Left lung (tissue), 14 donors: ENCODE measurements at places on chromosomes 5 and 9. TPM values are rescaled to one million over a fixed set of nuclear protein-coding genes. Genes with fewer than 3 reads are reported as not detected.

The FOXD4L5 gene
- total RNA-seq = not detected

The STC2 gene
- total RNA-seq = 2.9 TPM

DNA sequence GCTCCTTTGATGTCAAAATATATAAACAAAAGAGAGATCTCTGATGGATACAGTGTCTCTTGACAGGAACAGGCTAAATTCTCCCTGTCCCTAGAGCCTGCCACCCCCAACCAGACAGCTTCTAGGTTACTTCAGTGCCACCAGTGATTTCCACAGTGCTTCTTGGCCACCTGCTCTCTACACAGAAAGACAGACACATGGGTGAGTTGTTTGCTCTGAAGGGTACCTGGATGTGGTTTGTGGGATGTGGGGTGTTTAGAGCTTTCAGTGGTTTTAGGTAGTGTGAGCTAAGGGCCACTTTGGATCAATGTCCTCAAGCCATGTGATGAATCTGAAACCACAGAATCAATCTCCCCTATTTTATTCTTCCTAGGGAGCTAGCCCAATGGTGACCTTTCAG is 125.4 kb downstream of the ANKRD18B start:
- H3K36me3 ChIP-seq = no peaks in the 10 kb centered on the region
- no peak overlapping the region for H3K4me3 ChIP-seq
- no peaks in the 10 kb centered on the region for H3K27me3 ChIP-seq
- no peaks in the 10 kb centered on the region for H3K4me1 ChIP-seq
- DNase-seq = no peak

GRCh38 chr9:76707510-76707909 is 56.7 kb upstream of the PCA3 start:
- DNase-seq = no peak
- peaks cover 11% of the 10 kb centered on the region for H3K4me1 ChIP-seq
- no peaks in the 10 kb centered on the region for H3K36me3 ChIP-seq
- peaks cover 9% of the 10 kb centered on the region for H3K27me3 ChIP-seq
- no peak overlapping the region for H3K27ac ChIP-seq

DNA sequence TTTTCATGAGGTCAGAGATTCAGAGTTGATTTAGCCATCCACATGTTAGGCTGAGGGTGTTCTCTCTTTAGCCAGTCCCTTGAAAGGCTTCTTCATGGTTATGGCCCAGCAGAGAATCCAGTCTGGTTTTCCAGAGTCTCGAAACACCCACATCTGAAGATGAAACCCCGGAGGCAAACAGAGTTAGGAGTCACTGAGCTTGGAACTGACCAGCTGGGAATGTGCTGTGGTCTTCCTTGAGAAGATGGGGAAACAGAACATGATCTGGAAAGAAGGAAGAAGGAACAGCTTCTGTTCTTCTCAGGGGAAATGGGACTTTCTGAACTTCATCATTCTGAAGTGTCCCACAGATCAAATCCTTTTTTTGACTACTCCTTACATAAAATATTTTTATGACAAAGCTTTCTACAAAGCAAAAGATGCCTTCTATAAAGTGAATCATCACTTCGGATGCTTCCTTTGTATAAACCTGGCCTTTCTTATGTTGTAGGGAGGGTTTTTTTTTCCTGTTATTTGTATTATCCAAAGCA is 45.4 kb downstream of the ZNF618 start:
- no peaks in the 10 kb centered on the region for H3K27me3 ChIP-seq
- H3K27ac ChIP-seq = no peak overlapping the region
- H3K4me1 ChIP-seq = no peaks in the 10 kb centered on the region

GRCh38 chr9:135664266-135664665 is 1.2 kb downstream of the LCN9 start:
- no peaks in the 10 kb centered on the region for H3K4me1 ChIP-seq
- H3K36me3 ChIP-seq = no peaks in the 10 kb centered on the region
- no peak for DNase-seq

The JADE2 gene
- 51.1 TPM for total RNA-seq

DNA sequence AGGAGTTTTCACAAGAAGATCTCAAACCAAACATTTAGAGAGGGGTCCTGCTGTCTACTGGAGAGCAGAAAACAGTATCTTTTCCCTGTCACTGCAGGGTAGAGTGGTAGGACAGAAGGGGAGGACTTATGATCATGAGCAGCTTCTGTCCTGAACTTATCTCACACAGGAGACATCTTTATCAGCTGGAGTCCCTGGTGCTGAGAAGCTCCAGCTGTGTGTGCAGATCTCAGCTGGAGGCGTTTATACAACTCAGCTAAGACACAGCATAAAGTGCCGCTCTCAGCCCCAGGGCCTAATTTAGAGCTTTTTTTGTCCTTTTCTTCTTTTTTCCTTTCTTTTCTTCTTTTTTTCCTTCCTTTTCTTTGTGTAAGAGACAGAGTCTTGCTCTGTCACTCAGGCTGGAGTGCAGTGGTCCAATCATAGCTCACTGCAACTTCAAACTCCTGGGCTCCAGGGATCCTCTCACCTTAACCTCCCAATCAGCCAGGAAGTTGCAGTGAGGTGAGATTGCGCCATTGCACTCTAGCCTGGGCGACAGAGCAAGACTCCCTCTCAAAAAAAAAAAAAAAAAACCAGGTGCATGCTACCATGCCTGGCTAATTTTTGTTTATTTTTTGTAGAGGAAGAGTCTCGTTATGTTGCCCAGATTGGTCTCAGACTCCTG is 31.9 kb downstream of the CCDC125 start:
- H3K36me3 ChIP-seq = no peaks in the 10 kb centered on the region
- no peak overlapping the region for H3K4me3 ChIP-seq
- no peaks in the 10 kb centered on the region for H3K27me3 ChIP-seq
- H3K27ac ChIP-seq = no peak overlapping the region
- no peaks in the 10 kb centered on the region for H3K4me1 ChIP-seq

- H3K4me1 ChIP-seq = no peaks in the 10 kb centered on the region
- no peak for DNase-seq
- no peak overlapping the region for H3K27ac ChIP-seq
- H3K36me3 ChIP-seq = no peaks in the 10 kb centered on the region
Observed at GRCh38 chr9:6630502-6631206, 14.9 kb downstream of the GLDC start.

GRCh38 chr5:11931638-11932037 is 27.4 kb upstream of the CTNND2 start:
- no peaks in the 10 kb centered on the region for H3K4me1 ChIP-seq
- no peak for DNase-seq
- no peaks in the 10 kb centered on the region for H3K36me3 ChIP-seq
- H3K4me3 ChIP-seq = no peak overlapping the region
- no peaks in the 10 kb centered on the region for H3K27me3 ChIP-seq
